ENCODE measurements at places on chromosomes 11 and 22.

GRCh38 chr11:95605271-95605940 is 184.2 kb downstream of the FAM76B start:
- no peak for DNase-seq

GRCh38 chr11:37184326-37184725 is 586.3 kb upstream of the RAG2 start:
- DNase-seq: no peak

DNA sequence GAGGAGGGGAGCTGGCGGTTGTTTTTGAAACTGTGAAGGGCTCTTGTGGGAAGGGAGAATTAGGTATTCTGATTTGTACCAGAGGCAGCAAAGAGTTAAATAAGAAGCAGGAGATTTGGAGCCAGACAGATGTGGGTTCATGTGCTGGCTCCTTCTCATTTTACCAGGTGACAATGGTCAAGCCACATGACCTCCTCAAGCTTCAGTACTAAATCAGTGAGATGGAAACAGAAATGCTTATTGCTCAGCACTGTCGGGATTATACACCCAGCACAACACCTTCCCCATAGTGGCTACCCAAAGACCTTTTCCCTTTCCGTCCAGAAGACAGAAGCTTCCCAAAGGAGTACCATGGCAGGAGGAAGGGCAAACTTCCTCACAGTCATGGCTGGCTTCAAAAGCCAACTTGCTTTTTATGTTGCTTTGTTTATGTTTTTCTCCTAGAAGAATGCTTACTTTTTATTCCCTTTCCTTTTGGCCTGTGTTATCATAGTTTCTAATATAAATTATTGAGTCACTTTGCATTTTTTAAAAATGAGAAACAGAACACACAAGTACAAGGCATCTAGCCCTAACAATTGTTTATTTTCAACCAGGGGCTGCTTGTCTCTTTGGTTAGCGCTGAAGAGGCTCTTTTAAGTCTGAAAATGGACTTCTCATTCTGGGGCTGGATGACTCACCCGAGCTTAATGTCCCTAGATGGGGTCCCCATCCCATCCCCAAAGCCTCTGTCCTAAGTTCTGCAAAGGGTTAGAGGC is 181.5 kb upstream of the ZBED5 start:
- no peak for DNase-seq

DNA sequence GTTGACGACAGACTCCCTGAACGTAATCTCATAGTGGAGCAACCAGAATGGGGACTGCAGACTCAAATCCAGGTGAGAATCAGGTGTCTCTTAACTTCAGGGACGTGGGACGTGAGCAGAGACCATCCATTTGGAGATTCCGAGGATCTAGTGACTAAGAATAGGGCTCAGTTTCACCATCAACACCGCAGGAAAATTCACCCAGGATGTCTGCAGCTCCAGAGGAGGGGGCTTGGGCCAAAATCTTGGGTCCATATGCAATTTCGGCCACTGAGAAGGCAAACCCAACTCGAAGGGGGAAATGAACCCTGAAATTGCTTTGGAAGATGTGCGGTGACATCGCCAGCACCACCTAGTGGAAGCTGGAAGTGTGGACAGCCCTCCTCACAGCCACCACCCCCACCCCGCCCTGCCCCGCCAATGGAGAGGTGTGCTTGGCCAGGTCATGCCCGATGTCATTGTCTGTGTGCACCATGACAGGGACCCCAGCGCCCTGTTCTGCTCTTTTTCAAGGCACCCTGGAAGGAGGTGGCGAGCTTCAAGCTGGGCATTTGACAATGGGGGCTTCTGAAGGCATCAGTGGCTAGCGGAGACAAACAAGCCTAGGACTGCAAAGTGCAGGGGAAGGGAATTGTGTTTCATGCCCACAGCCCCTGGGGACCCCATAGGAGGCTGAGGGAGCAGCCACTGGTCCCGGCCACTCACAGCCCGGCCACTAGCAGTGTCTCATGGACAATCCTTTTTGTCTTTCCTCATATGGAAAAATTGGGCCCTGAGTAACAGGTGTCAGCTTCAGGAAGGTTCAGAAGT is 24.8 kb downstream of the APOL1 start:
- DNase-seq: peak; percentile 74

GRCh38 chr11:3126207-3126865 is 38.8 kb downstream of the OSBPL5 start:
- DNase-seq: no peak

- no peak for DNase-seq
Measured at GRCh38 chr11:71543866-71544265, 4.4 kb upstream of the KRTAP5-9 start.

DNA sequence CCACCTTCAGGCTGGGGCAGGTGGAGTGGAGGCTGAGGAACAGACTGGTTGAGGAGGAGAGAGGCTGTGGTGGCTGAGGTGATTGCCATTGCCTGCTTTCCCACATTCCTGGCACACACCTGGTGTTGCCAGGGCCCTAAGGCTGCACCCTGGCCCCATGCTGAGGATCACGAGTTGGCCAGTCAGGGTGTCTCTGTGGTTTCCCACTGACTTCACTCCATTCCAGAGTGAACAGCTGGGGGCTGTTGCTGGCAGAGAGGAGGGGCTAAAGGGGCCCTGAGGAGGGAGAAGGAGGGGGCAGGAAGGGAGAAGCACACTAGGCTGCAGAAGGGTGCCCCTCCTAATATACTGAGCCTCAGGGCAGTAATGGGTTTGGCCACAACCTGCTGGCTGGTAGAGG is 1.8 kb downstream of the TMEM86A start:
- no peak for DNase-seq

DNA sequence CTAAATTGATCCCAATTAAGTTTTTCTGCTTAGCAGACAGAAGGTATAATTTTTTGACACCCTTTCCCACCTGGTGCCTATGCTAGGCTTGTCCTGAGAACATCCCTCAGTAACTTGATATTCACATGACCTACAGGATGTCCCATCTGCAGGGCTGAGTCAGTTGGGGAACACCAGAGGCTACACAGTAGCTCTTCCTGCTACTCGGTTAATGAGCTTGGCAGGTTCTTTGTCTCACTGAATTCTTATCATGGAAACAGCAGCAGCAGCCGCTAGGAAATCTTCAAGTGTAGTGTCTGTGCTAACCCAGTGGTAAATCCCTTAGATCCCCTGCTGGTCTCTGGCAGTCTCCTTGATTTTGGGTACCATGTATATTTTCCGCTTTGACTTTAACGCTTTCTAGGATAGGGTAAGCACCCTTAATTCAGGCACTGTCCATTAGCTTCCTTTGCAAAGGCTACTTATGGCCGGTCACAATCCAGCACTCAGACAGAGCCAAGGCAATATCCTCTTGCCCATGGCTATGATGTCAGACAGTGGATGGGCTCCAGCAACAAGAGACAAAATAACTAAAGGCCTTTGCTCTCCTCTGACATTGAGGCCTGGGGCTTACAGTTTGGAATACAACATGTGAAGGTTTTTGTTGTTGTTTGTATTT is 8.5 kb downstream of the MRPL16 start:
- no peak for DNase-seq

- DNase-seq: no peak
Measured at GRCh38 chr11:94731880-94732601, 36.1 kb upstream of the AMOTL1 start.

GRCh38 chr22:35947794-35948425 is 80.7 kb downstream of the RBFOX2 start:
- no peak for DNase-seq

- DNase-seq: no peak
Measured at GRCh38 chr11:16158426-16158994, 197.8 kb downstream of the SOX6 start.
